Fibroblast of the aortic adventitia (primary cell): ENCODE measurements at places on chromosomes 5 and 9. TPM values are rescaled to one million over a fixed set of nuclear protein-coding genes. Genes with fewer than 3 reads are reported as not detected.

NAIF1 gene
- 6.0 and 7.5 TPM in 2 replicates for total RNA-seq

F2RL1 gene
- 3.1 and 35.1 TPM in 2 replicates for total RNA-seq

PCDHA9 gene
- under 0.01 and 0.49 TPM in 2 replicates for total RNA-seq

MLANA gene
- not detected in 2 replicates for total RNA-seq

SLC4A9 gene
- total RNA-seq, result not detected in 2 replicates

SLC6A7 gene
- not detected in 2 replicates for total RNA-seq

PCDHGA3 gene
- 1.1 and 4.4 TPM in 2 replicates for total RNA-seq

C5orf58 gene
- total RNA-seq, result not detected in 2 replicates

INVS gene
- total RNA-seq, result 28.3 and 31.3 TPM in 2 replicates

PPP1R26 gene
- 2.8 and 5.2 TPM in 2 replicates for total RNA-seq

ANKRD31 gene
- total RNA-seq, result 0.16 and 0.18 TPM in 2 replicates

SERINC5 gene
- total RNA-seq, result 13.5 and 17.1 TPM in 2 replicates

SAXO1 gene
- total RNA-seq, result 0.08 and 0.18 TPM in 2 replicates

OR2Y1 gene
- total RNA-seq, result not detected in 2 replicates

SOWAHA gene
- total RNA-seq, result not detected in 2 replicates

TNFSF15 gene
- 0.41 and 2.4 TPM in 2 replicates for total RNA-seq

WNT8A gene
- total RNA-seq, result not detected in 2 replicates

GRAMD2B gene
- 13.5 and 23.5 TPM in 2 replicates for total RNA-seq

UNC13B gene
- total RNA-seq, result 10.1 and 32.6 TPM in 2 replicates

ECSCR gene
- total RNA-seq, result 0.36 and 1.1 TPM in 2 replicates

PCDHGC4 gene
- total RNA-seq, result 2.5 and 5.2 TPM in 2 replicates

PIP5KL1 gene
- 1.6 and 2.6 TPM in 2 replicates for total RNA-seq

PCDHA7 gene
- 0.18 and 0.41 TPM in 2 replicates for total RNA-seq

NMUR2 gene
- total RNA-seq, result not detected in 2 replicates

AMBP gene
- 0.27 TPM in 1 of 2 replicates, not detected in the other for total RNA-seq

ANKS6 gene
- total RNA-seq, result 12.7 and 13.8 TPM in 2 replicates

CFAP77 gene
- not detected in 2 replicates for total RNA-seq

ZFP2 gene
- total RNA-seq, result 0.36 and 2.7 TPM in 2 replicates

NRG2 gene
- total RNA-seq, result 0.36 TPM in 1 of 2 replicates, not detected in the other

MZB1 gene
- 0.18 TPM in 1 of 2 replicates, not detected in the other for total RNA-seq

MOB3B gene
- under 0.01 and 0.25 TPM in 2 replicates for total RNA-seq

DAPK1 gene
- 30.9 and 119 TPM in 2 replicates for total RNA-seq

ABLIM3 gene
- total RNA-seq, result 13.9 and 24.9 TPM in 2 replicates

CCDC112 gene
- total RNA-seq, result 12.6 and 30.7 TPM in 2 replicates

OR1J2 gene
- 1.6 TPM in 1 of 2 replicates, not detected in the other for total RNA-seq

GPR150 gene
- total RNA-seq, result 0.27 and 0.98 TPM in 2 replicates

SARDH gene
- 0.18 and 2.9 TPM in 2 replicates for total RNA-seq

TUSC1 gene
- total RNA-seq, result 10.5 and 11.3 TPM in 2 replicates
